Activated CD4-positive, alpha-beta memory T cell treated with anti-CD3 and anti-CD28 coated beads, Interleukin-2, amount 10 ng/mL, durations not matched to agents 7 days and 5 days (primary cell): ENCODE measurements at places on chromosomes 7 and 10.

DNA sequence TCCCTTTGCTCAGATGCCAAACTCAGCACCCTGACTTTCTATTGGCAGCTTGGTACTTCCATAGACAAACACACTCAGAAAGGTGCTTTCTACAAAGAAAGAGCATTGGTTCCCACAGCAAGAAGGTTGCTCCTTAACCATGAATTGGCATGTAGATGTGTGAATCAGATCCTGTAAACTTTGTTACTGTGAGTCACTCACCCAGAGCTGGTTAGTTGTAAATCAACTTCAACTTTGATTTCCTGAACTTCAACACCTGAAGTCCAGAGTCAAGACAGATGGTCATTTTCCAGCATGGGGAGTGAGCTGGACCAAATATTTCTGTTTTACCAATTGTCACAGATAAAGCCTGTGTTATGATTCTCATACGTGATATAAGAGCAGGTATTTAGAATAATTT lies 797.2 kb downstream of the TNS3 start:
- no peak overlapping the region for H3K27ac ChIP-seq
- no peaks in the 10 kb centered on the region for H3K36me3 ChIP-seq
- no peak for DNase-seq

GRCh38 chr10:111079241-111079760 lies 2.5 kb downstream of the ADRA2A start:
- peaks cover 46% of the 10 kb centered on the region for H3K27me3 ChIP-seq
- no peak for DNase-seq
- no peak overlapping the region for H3K27ac ChIP-seq
- H3K36me3 ChIP-seq = no peaks in the 10 kb centered on the region

DNA sequence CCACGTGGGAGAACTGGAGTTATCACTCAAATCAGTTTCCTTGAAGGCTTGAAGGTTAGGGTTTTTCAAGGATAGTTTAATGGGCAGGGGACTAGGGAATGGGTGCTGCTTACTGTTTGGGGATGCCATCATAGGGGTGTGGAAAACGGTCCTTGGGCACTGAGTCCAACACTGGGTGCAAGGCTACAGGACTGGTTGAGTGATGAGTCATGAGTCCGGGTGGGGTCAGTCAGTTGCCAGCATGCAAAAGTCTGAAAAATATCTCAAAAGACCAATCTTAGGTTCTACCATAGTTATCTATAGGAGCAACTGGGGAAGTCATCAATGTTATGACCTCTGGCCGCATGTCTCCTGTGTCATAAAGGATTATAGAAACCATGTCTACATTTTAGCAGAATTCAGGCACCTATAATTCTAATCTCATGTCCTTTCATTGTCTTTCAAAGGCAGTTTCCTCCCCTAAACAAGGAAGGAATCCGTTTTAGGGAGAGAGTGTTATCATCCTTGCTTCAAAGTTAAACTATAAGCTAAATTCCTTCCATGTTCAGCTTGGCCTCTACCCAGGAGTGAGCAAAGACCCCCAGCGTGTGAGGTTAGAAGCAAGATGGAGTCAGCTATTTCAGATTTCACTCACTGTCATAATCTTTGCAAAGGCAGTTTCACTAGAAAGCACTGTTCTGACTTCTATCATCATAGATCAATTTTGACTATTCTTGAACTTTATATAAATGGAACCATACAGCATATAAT lies 94.5 kb downstream of the COL26A1 start:
- H3K36me3 ChIP-seq = no peaks in the 10 kb centered on the region
- DNase-seq = no peak
- no peaks in the 10 kb centered on the region for H3K4me1 ChIP-seq
- H3K4me3 ChIP-seq = no peak overlapping the region
- H3K27ac ChIP-seq = no peak overlapping the region

DNA sequence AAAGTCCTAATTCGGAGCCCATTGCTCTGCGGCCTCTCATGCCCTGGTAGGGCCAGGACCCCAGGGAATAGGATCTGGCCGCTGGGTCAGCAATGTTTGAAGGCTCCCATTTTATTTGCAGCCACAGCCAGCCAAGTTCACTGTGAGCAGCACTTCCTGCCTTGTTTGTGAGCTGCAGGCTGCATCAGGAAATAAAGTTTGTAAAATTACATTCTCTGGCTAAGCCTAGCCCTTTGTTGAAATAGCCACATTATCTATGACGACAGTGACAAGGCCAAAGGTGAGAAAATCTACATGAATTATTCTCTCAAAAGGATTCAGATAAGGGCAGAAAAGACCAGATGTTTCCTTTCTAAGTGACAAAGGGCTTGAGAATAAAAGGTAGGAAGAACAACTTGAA lies 23.7 kb upstream of the ITGB1 start:
- peak overlapping the region; percentile 93 for H3K27ac ChIP-seq
- DNase-seq = peak; percentile 24

DNA sequence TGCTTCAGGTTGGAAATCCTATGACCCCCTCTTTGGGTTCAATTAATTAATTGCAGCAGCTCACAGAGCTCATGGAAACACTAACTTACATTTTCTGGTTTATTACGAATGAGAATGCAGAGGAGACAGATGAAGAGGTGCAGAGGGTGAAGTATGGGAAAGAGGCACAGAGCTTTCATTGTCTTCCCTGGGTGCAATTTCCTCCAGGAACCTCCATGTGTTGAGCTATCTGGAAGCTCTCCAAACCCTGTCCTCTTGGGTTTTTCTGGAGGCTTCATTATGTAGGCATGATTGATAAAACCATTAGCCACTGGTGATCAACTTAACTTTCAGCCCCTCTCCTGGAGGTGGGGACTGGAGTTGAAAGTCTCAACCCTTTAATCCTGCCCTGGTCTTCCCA lies 133.0 kb upstream of the AUTS2 start:
- H3K27me3 ChIP-seq = no peaks in the 10 kb centered on the region
- no peak for DNase-seq
- H3K36me3 ChIP-seq = no peaks in the 10 kb centered on the region
- no peak overlapping the region for H3K27ac ChIP-seq
- no peaks in the 10 kb centered on the region for H3K4me1 ChIP-seq

DNA sequence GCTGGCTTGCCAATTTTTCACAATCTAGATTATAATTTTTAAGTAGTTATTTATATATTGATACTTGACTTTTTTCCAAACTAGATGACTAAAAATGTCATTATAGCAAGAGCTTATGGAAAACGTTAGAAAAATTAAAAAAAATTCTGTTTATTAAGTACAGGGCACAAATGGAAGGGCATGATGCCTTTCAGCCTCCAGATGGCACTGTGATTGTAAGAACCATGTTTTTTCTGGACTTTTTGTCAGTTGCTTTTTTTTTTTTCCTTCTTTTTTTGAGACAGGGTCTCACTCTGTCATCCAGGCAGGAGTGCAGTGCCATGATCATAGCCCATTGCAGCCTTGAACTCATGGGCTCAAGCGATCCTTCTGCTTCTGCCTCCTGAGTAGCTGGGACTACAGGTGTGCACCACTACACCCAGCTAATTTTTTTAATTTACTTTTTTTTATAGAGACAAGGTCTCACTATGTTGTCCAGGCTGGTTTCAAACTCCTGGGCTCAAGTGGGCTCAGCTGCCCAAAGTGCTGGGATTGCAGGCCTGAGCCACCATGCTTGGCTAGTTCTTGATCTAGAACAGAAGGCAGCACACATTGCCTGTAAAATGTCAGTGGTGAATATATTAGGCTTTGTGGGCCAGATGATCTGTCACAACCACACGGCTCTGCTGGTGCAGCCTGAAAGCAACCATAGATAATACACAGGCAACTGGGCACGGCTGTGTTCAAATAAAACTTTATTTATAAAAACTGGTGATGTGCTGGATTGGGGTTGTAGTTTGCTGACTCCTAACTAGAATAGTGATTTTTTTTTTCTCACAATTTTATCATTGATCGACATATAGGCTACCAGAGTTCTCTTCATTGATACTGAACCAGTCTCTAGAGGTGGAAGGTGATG lies 27.4 kb downstream of the UCMA start:
- H3K27ac ChIP-seq = no peak overlapping the region
- peaks cover 54% of the 10 kb centered on the region for H3K36me3 ChIP-seq
- H3K27me3 ChIP-seq = no peaks in the 10 kb centered on the region
- H3K4me1 ChIP-seq = no peaks in the 10 kb centered on the region
- no peak for DNase-seq

DNA sequence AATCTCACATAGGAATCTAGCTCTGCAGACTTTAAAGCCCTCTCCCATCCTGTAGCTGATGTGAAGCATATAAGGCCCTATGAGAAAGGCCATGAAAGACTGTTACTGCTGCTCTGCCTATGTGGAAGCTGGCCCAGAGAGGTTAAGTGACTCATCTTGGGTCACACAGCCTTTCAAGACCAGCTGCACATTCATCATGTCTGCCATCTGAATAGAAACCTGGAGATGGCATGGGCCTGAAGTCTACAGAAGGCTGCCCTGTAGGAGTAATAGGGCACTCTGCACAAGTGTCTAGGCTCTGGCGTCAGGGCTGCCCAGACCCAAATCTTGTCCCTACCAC lies 59.4 kb upstream of the COL13A1 start:
- H3K36me3 ChIP-seq = no peaks in the 10 kb centered on the region
- no peak for DNase-seq

GRCh38 chr7:918441-919113 lies 35.9 kb downstream of the ADAP1 start:
- H3K27ac ChIP-seq = no peak overlapping the region
- H3K36me3 ChIP-seq = peaks cover 5% of the 10 kb centered on the region
- no peak for DNase-seq

DNA sequence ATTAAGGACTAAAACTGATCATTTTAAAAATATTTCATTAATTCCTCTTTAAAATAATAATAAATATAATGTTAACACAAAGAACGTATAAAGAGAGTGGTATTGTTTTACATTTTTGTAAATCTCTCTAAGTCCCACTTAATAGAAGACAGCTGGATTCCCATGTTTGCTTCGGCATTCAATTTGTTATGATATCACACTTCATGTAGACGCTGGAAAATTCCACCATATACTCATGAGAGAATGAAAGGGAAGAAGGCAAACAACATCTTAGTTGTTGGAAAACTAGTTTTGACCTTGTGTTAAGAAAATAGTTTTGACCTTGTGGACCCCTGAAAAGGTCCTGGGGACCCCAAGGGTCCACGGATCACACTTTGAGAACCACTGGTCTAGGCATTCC lies 85.3 kb upstream of the MGMT start:
- no peaks in the 10 kb centered on the region for H3K36me3 ChIP-seq
- no peak for DNase-seq
- H3K4me1 ChIP-seq = no peaks in the 10 kb centered on the region
- H3K27me3 ChIP-seq = no peaks in the 10 kb centered on the region

DNA sequence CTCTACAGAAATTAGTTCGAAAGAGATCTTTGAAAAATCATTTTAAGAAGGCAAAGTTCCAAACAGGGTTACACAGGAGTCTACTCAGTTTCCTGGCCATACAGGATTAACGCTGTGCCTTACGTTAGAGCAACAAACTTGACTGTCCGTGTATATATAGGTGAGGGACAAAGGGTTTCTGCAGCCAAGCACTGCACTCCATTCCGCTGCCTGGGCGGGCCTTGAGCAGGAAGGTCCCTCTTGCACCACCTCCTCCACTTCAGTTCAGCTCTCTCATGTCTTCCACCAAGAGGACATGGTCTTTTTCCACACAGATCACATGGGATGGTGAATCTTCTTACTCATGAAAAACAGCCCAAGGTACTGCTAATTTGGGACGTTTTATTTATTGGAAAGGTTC lies 43.2 kb downstream of the MCMBP start:
- no peaks in the 10 kb centered on the region for H3K27me3 ChIP-seq
- H3K27ac ChIP-seq = no peak overlapping the region
- peaks cover 81% of the 10 kb centered on the region for H3K36me3 ChIP-seq

DNA sequence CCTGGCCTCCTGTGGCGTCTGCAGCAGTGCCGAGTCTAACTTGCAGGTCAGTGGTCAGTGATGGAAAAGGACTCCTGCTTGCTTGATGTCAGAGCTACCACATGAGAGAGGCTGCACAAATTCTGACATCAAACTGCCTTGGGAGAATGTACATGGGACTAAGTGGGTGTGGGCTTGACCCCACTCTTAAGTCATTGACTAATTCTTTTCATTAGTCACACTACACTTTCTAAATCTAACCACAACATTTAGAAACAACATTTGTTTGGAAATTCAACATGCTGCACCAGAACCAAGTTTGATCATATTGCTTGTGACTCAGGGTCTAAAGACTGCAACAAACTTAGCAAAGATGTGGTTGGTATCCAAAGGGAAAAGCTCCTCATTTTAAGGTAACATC lies 24.4 kb upstream of the CDC14C start:
- H3K27me3 ChIP-seq = no peaks in the 10 kb centered on the region
- no peaks in the 10 kb centered on the region for H3K36me3 ChIP-seq
- H3K4me3 ChIP-seq = no peak overlapping the region
- H3K27ac ChIP-seq = no peak overlapping the region
- H3K4me1 ChIP-seq = no peaks in the 10 kb centered on the region

DNA sequence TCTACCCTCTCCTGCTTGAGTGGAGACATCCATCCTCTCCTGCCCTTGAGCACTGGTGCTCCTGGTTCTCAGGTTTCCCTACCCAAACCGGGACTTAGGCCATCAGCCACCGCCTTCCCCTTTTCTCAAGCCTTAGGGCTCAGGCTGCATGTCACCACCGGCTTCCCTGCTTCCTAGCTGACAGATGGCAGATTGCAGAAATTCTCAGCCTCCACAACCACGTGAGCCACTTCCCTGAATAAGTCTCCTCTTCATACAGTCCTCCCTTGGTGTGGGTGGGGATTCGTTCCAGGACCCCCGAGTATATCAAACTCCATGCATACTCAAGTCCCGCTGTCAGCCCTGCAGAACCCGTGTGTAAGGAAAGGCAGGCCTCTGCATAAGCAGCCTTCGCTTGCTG lies 203.5 kb upstream of the ZNF32 start:
- H3K4me3 ChIP-seq = no peak overlapping the region
- peaks cover 1% of the 10 kb centered on the region for H3K4me1 ChIP-seq
- H3K36me3 ChIP-seq = no peaks in the 10 kb centered on the region
- H3K27ac ChIP-seq = no peak overlapping the region

DNA sequence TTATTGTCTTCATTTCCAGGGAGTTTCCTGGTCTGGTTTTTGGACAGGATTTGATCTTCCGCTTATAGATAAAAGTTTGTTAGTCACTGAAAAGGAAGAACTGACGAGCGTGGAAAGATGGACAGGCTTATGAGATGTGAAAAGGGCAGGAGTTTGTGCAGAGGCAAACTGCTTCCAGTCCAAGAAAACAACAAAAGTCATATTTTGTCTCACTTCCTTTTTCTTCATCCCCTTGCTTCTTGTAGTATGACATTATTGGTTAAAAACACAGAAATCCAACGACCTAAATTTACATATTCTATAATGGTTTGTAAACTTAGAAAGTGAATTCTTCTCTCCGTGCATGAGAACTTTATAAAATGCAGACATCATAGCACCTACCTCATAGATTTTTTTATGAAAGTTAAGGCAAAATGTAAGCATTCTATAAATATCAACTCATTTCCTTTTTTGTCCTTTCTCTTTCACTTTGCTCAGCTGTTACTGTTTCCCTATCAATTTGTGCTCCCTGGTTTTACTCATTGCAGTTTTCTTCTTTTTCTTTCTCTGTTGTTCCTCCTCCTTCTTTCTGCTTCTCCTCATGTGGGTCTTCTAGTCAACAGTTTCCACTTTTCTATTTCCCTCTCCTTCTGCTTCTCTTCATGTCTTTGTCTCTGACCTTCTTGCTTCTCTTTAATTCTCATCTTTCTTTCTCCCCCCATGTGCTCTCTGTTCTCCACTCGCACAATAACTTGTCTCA lies 370.2 kb downstream of the ARL4A start:
- peak overlapping the region; percentile 61 for H3K4me3 ChIP-seq
- no peak for DNase-seq
- peaks cover 6% of the 10 kb centered on the region for H3K36me3 ChIP-seq
- H3K27me3 ChIP-seq = no peaks in the 10 kb centered on the region
- peak overlapping the region; percentile 65 for H3K27ac ChIP-seq
- peaks cover 21% of the 10 kb centered on the region for H3K4me1 ChIP-seq
